ENCODE measurements at places on chromosomes 1 and 21.

GRCh38 chr1:83815330-83815729, 183.6 kb downstream of the TTLL7 start:
- no peak for DNase-seq

DNA sequence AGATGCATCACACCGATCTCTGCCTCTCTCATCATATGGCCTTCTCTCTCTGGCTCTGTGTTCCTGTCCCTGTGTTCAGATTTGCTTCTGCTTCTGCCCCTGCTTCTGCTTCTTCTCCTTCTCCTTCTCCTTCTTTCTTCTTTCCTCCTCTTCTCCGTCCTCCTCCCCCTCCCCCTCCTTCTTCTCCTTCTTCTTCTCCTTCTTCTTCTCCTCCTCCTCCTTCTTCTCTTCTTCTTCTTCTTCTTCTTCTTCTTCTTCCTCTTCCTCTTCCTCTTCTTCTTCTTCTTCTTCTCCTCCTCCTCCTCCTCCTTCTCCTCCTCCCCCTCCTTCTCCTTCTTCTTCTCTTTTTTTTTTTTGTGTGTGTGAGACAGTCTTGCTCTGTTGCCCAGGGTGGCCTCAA, 139.9 kb upstream of the KLHDC7A start:
- DNase-seq, result no peak

GRCh38 chr1:165381745-165382505, 25.4 kb upstream of the LMX1A start:
- no peak for DNase-seq

DNA sequence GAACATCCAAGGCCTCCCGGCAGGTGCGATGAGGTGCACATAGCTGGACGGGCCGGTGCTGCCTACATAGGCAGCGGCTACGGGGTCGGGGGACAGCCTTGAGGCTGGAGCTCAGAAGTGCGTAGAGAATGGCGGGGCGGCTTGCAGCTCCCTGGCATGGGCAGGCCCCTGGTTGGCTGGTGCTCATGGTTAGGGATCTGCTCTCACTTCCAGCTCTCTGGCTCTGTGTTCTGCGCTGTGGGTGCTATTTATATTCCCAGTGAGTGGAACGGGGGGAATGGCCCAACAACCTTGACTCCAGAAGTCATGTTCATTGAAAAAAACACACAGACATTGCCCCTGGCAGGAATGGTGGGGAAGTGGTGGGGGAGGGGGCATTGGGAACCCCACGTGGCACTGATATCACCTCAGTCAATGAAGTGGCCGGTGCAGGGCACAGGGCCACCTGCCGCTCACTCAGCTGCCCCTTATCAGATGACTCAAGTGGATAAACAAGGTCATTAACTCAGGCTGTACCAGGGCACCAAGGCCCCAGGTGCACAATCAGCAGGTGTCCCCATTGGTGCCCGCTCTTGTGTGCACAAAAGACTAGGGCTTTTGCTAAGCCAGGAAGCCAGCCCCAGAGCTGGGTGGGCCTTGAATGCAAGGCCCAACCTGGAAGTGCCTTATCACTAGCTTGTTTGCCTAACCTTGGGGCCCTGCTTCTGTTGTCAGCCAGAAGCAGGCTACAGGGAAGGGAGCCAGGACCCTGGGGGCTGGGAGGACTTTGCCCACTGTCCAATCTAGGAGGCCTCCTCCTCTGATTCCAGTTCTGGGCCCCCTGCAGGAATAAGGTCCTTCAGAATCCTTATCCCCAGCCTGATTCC, at the start of gene NR0B2:
Gene NR0B2 (minus strand): TSS at position 222 of the 866 bp plus-strand sequence. CDS start 35 bp downstream, at position 187.
- no peak for DNase-seq

- DNase-seq, result no peak
Measured at GRCh38 chr1:68185743-68186142, 46.6 kb downstream of the WLS start.

DNA sequence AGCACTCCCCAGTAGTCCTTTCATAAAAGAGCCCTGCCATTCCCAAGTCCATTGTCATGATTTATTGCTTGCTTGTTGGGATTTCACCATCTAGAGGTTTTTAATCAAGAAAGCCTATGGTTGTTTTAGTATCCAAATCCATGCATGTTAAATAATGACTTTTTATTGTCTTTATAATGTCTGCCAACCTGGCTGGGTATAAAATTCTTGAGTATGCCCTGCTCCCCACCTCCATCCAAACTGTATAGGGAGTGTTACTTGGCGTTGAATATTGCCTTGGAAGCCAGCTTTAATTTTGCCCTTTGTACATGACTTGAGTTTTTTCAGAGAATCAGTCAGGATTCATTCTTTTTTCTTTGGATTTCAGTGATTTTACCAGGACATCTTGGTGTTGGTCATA, 44.2 kb downstream of the DISC1 start:
- DNase-seq, result no peak

DNA sequence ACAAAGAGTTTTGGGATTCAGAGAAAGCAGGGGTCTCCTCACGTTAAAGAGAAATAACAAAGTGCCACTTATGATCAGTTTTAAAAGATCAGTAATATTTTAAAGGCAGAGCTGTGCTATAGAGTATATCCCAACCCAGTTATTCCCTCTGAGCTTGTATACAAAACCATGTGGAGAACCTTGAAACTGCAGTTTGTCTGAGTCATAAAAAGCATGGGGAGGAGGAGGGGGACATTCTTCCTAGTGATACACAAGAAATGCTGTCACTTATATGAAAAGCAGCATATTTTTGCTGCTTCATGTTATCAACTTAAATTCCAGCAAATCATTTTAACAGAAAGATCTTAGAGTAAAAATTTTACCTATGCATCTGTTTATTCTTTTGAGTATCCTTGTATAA, 244.5 kb downstream of the GPR52 start:
- DNase-seq, result no peak

DNA sequence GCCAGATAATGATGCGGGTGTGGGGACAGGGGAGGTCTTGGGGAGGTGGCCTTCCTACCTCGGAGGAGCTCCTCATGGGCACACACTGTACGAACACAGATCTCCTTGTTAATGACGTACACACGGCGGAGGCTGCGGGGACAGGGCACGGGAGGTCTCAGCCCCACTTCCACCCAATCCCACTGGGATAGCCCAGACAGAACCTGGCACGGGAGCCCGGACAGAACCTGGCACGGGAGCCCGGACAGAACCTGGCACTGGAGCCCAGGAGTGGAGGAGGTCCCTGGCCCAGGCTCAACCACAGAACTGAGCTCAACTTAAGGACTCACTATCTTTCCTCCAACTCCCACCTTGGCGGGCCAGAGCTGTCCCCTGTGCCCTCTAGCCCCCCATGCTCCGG, 5.2 kb downstream of the MFAP2 start:
- no peak for DNase-seq
